ENCODE measurements at places on chromosomes 16 and 17.

GRCh38 chr17:29149431-29150064 lies 30.6 kb downstream of the MYO18A start:
- no peak for DNase-seq

- DNase-seq: no peak
Measured at GRCh38 chr16:14063618-14064581, 7.2 kb upstream of the MRTFB start.

DNA sequence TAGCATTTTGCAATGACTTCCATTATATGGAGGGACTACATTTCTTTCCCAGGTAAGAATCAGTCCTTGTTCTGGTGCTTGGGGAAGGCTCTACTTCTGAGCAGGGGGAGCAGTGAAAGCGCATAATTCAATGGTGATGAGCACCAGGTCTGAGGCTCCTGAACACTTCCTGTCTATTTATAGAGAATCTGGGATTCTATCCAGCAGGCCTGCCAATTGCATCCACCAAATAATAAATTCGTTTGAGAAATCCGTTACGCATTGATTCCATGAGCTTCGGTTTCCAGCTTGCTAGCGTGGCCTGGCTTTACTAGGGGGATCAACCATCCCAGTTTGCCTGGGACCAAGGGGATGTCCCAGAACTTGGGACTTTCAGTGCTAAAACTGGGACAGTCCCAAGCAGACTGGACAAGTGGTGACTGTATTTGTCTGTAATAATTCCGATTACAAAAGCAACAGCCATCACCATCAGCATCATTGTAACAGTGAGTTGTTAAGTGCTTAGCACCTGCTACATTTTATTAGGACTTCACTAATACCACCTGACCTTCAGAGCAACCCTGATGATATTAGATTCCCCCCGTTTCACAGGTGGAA lies 349.9 kb downstream of the MAF start:
- no peak for DNase-seq

GRCh38 chr17:34447406-34447805 lies 84.4 kb upstream of the CCL1 start:
- no peak for DNase-seq

DNA sequence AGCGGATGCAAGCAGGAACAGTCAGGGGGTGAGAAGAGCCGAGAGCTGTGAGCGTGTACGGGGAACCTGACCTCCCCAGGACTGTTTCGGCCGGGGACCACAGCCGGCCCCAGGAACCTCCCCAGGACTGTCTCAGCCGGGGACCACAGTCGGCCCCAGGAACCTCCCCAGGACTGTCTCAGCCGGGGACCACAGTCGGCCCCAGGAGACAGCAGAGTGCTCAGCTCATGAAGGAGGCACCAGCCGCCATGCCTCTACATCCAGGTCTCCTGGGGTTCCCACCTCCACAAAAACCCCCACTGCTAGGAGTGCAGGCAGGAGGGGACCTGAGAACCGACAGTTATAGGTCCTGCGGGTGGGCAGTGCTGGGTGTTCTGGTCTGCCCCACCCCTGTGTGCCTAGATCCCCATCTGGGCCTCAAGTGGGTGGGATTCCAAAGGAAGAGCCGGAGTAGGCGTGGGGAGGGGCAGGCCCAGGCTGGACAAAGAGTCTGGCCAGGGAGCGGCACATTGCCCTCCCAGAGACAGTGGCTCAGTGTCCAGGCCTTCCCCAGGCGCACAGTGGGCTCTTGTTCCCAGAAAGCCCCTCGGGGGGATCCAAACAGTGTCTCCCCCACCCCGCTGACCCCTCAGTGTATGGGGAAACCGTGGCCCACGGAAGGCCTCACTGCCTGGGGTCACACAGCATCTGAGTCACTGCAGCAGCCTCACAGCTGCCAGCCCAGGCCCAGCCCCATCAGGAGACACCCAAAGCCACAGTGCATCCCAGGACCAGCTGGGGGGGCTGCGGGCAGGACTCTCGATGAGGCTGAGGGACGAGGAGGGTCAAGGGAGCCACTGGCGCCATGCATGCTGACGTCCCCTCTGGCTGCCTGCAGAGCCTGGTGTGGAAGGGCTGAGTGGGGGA lies 4.3 kb downstream of the RHBDF1 start:
- DNase-seq: no peak

DNA sequence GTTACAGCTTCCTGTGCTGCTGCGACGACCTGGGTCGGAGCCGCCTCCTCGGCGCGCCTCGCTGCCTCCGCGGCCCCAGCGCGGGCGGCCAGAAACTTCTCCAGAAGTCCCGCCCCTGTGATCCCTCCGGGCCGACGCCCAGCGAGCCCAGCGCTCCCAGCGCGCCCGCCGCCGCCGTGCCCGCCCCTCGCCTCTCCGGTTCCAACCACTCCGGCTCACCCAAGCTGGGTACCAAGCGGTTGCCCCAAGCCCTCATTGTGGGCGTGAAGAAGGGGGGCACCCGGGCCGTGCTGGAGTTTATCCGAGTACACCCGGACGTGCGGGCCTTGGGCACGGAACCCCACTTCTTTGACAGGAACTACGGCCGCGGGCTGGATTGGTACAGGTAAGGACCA lies 746 bp downstream of the HS3ST2 start:
- no peak for DNase-seq

GRCh38 chr16:74271872-74272271 lies 24.7 kb upstream of the PSMD7 start:
- DNase-seq: no peak

Measured in SW 1271 (cell line).